ENCODE measurements at places on chromosomes 6 and 20.
A peak's percentile ranks its signal among the peaks of the same experiment; 100 is the strongest.

DNA sequence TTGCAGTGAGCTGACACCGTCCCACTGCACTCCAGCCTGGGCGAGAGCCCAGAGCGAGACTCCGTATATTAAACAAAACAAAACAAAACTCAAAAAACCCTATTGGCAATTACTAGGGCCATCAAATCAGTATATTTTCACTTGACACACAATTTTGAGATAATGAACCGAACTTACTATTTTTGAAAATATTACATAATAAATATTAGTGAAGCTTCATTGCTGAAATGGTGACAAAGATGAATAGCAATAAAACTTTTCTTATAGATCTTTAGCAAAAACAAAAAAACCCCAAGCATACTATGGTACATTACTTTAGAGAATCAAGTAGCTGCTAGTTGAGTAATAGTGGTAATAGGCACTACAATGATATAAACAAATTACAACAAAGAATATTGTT is 113.0 kb downstream of the ATG5 start:
- no peak for DNase-seq

GRCh38 chr6:113082745-113083144 is 735.6 kb downstream of the RFPL4B start:
- DNase-seq = no peak

GRCh38 chr6:88899569-88900316 is 63.7 kb downstream of the RNGTT start:
- no peak for DNase-seq

GRCh38 chr20:45235995-45236394 is 14.8 kb downstream of the SEMG2 start:
- DNase-seq = peak; percentile 38

DNA sequence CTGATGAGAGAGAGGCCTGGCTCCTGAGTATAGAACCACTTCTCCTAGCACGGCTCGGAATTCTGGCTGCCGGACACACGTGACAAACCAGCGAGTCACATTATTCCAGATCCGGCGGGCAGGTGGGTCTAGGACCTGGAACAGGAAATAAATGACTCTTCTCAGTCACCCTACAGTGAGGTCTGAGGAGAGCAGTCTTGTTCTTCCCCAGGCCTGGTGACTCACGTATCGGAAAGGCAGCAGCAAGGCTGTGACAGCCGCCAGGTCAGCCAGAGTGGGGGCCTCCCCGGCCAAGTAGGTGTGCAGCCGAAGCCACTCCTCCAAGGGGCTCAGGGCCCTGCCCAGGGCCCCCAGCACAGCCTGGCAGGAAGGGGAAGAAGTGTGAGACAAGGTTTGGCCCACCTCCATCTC is 2.8 kb downstream of the VARS1 start:
- DNase-seq = no peak

DNA sequence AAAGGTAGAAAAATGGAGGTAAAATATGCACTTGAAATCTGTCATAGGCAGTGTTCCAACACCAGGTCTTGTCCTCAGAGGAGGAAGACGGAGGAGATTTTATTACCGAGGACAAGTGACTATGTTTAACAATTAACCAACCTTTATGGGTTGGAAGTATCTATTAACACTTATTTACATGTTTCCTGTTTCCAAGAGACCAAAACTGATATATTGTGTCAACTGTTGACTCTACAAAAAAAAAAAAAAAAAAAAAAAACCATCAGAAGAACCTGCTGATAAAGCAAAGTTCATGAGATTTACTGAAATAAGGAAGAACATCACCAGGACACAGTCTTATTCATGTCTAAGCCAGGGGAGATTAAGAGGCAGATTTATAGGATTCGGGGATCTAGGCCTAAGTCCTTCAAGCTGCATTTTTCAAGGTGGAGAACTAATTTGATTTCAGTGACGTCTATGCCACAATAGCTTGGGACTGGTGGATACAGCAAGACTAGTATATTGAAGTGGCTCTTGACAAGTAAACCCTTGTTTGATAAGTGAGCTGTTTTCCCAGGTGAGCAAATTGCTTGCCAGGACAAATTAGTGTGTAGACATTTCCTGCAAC is 126.6 kb upstream of the NAA20 start:
- no peak for DNase-seq

All from NT2/D1 (cell line).